Left hindlimb (tissue), 1 donor: ENCODE measurements at places on chromosomes 3 and 15.

DNA sequence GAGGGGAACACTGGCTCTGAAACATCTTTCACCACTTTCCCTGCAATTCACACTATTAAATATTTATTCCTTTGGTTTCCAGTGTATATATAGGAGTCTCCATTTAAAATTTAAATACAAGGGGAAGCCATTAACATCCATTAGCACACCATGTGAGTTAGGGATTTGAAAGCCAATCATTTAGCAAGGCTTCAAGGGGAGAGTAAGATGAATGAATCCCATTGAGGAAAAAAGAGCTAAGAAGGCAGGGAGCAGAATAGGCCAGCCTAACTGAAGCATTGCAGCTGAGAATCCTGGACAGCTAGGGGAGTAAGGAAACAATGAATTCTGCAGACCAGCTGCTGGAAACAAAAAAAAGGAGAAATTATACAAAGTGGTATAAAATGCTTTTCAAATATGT lies 426.1 kb downstream of the IL5RA start:
- DNase-seq = no peak

DNA sequence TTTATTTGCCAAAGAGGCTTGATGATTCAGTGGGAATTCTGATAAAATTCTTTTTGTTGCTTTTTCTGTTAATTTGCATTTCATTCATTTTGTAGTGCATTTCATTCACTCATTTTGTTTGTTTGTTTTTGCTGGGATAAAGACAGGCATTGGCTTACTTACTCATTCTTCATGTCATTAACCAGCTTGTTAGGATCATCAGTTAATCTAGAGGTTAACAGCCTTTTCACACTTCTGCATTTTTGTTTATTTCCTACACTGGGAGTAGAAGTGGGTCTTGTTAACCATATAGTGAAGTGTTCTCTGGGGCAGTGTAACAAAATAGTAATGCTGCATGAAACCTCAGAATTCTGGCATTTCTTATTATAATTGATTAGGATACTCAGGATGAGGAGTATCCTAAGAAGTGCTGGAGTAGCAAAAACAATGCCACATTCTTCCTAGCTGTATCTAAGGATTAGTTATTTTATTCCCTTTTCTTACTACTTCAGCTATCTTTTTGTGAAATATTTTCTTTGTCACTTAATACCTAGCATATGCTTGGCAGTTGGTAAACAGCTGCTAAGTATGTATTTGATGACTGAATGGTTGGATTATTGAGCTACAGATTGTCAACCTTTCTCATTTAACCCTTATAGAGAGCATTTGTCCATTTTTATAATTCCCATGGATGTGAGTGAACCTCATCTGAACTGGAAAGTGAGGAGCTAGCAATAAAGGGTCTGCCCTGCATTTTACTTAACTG lies 135.7 kb upstream of the LRRFIP2 start:
- DNase-seq = no peak

DNA sequence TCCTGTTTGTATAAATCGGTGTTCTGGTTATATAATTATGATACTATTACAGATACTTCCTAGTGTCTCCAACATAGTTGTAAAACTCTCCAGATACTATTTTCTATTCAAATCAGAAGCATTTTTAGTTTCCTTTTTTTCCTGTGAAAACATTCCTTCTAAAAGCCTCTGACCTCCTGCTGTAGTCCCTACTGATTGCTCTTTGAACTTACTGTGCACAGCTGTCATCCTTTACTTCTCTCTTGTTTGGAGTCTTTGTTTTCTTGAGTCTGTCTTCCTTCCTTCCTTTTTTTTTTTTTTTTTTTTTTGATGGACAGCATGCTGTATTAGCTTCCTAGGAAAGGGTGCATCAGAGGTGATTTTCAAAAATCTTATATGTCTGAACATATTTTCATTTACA lies 28.9 kb downstream of the NR2C2 start:
- DNase-seq = no peak

GRCh38 chr3:87462228-87462627 lies 185.8 kb upstream of the POU1F1 start:
- no peak for DNase-seq

GRCh38 chr3:186194451-186194811 lies 85.5 kb upstream of the ETV5 start:
- no peak for DNase-seq

DNA sequence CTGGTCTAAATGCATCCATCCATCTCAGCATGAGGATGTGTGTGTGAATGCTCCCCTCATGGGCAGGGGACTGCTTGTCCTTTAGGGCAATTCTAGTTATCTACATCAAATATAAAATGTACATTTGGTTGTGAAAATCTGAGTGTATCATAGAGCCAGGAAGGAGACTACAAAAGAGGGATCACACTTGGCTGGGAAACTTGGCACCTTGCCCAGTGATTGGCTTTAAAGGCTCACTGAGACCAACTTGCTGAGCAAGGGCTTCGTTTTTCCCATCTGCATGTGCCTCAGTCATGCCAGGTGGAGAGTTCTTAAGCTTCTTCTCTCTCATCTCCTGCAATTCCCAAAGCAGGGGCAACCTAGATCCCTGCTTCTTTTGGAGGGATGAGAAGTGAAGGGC lies 5.2 kb downstream of the CAPN3 start:
- DNase-seq = no peak

DNA sequence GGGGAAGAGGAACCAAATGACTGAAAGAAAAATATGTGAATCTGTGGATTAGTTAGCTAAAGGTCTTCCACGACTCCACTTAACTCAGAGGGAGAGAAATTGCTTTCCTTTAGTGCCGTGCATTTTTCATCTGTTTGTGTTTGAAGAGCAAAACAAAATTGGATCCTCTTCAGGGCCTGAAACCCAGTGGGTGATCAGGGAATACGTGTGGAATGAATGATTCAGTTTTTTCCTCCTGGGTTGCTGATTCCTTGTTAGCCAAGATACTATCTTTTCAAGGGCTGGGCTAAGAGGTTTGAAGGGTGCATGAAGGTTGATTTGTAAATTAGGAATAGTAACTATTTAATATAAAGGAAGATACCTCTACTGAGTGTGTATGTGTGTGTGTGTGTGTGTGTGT lies 61.0 kb downstream of the TPRG1 start:
- DNase-seq = no peak

GRCh38 chr3:77869423-77869822 lies 829.5 kb downstream of the ROBO2 start:
- no peak for DNase-seq
